Fibroblast of mammary gland (primary cell): ENCODE measurements at places on chromosomes 3 and 15.

GRCh38 chr3:111803123-111803593 is 55.9 kb upstream of the PHLDB2 start:
- peak; percentile 99 for DNase-seq

- DNase-seq, result peak; percentile 90
Measured at GRCh38 chr3:140898340-140899180, 43.1 kb upstream of the SLC25A36 start.

GRCh38 chr3:51947215-51947900 is 5.2 kb downstream of the PARP3 start:
- no peak for DNase-seq

DNA sequence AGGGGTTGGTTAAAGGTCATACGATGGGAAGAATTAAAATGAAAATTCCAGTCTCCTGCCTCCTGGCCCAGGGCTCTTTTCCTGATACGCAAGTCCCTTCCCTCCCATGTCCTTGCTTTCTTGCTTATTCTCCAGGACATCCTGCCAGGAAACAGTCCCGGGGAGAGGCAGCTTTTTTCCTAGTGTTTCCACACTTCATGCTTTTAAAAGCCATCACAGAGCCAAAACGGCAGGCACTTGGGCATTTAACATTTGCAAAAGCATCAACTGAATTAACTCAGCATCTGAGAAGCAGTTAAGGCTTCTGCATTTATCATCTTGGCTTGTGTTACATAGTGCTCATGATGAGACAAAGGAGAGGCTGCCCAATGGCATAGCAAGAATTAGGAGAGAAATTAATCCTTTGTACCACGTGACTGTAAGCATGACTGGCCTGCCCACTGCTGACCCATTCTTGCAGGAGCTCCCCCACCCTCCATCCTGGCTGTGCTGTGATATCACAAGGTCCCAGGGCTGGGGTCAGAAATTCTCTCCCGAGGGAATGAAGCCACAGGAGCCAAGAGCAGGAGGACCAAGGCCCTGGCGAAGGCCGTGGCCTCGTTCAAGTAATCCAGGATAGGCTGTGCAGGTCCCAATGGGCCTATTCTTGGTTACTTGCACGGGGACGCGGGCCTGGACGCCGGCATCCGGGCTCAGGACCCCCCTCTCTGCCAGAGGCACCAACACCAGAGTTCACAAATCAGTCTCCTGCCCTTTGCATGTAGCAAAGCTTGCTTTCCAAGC is 21.6 kb upstream of the VILL start:
- DNase-seq, result no peak

GRCh38 chr3:21520106-21520963 is 230.7 kb downstream of the ZNF385D start:
- DNase-seq, result no peak
